ENCODE measurements at places on chromosomes 4 and X.

- no peak for DNase-seq
Measured at GRCh38 chrX:23884427-23885024, 23.2 kb downstream of the APOO start.

GRCh38 chr4:139229534-139230039, 50.4 kb downstream of the MGARP start:
- no peak for DNase-seq

DNA sequence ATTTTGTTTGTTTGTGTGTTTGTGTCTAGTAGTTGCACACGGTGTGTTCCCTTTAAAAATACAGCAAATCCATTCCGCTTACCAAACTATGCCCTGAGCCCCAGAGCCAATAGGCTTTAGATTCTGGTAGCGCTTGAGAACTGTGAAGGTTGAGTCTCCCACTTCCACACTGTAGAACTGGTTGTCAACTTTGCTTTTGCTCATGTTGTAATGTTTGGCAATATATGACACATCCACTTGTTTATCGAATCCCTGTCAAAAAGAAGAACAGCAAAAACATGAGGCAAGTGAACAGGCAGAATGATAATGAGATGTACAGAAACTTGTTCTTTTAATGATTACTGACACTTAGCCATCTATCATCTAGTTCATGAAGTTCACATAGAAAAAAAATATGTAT, 200.6 kb downstream of the MAPK10 start:
- DNase-seq, result no peak

DNA sequence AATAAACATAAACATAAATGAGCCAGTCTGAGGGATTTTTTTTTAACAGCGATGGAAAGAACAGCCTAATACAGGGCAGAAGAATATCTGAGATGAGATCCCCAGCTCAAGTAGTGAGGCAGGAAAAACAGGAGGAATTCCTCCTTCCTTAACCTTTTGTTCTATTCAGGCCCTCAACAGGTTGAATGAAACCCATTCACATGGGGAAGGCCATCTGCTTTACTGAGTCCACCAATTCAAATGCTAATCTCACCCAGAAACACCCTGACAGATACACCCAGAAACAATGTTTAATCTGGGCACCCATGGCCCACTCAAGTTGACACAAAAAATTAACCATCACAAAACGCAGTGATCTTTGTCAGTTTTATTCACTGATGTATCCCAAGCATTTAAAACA, 45.5 kb downstream of the SMIM31 start:
- no peak for DNase-seq

DNA sequence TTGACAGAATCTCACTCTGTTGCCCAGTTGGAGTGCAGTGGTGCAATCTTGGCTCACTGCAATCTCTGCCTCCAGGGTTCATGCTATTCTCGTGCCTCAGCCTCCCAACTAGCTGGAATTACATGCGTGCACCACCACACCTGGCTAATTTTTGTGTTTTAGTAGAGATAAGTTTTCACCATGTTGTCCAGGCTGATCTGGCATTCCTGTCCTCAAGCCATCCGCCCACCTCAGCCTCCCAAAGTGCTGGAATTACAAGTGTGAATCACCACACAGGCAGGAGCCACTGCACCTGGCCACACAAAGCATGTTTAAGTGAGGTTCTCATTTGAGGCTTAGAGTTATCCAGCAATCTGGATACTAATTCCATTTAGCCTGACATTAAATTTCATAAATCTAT, 180.9 kb upstream of the GRID2 start:
- DNase-seq, result no peak

DNA sequence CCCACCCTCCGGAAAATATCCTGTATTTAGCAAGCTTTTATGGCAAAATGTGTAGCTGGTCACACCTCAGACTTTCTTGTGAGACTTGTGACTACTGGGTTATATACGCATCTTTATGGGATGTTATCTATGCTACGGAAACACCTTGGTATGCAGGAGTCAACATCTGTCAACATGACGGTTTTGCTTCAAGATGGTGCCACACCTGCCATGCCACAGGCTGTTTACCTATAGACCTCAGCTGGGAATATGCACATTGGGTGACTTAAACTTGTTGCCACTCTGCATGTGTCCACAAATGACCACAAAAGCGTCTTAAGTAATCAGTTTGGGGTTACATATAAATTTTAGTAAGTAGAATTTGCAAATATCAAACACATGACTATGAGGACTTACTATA, 192.3 kb upstream of the ATP6AP2 start:
- DNase-seq, result no peak

- DNase-seq, result no peak
Measured at GRCh38 chr4:99459546-99460042, 24.5 kb upstream of the ADH7 start.

- no peak for DNase-seq
Measured at GRCh38 chr4:158664806-158665205, 6.9 kb downstream of the C4orf46 start.

GRCh38 chrX:118179161-118179560, 62.6 kb upstream of the KLHL13 start:
- DNase-seq, result no peak

DNA sequence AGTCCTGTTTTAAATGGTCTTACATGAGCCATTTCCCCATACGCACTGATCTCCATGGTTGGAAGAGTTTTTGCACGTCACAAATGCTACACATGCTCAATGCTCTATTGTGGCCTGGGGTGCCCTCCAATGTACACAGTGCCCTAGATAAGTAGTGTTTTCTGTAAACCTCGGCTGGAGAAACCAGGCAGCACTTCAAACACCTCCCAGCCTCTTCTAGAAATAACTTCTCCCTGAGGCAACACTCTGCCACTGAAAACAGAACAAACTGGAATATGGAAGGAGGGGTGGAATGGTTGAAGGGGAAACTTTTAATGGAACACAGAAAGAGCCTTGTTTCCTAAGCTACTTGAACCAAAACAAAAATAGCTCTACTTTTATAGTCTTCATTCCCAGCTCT, 123.9 kb upstream of the CBR4 start:
- no peak for DNase-seq

GRCh38 chr4:17578482-17578891, 1.5 kb downstream of the LAP3 start:
- no peak for DNase-seq

GRCh38 chr4:47469951-47470350, 6.4 kb upstream of the COMMD8 start:
- no peak for DNase-seq

DNA sequence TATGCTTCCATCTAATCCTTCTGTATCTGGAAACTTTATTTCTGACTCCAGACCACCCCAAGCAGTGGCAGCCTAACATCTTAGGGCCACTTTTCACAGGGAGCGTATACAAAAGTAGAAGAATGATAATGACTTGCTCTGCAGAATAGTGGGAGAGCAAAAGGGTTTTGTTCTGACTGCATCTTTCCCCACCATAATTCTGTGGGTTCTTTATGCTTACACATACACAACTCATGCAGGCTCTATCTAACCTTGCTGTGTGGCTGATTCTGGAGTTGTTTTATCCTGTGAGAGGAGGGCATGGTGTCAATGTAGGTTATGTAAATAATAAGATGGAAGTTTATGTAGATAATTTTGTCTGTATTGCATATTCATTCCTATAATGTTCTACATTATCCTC, 42.4 kb upstream of the NDNF start:
- no peak for DNase-seq

- DNase-seq, result peak; percentile 24
Measured at GRCh38 chrX:153968754-153969124, 2.9 kb downstream of the HCFC1 start.

GRCh38 chrX:9370893-9371292, 94.0 kb upstream of the TBL1X start:
- no peak for DNase-seq

GRCh38 chr4:175469514-175469913, 342.6 kb downstream of the GPM6A start:
- no peak for DNase-seq

DNA sequence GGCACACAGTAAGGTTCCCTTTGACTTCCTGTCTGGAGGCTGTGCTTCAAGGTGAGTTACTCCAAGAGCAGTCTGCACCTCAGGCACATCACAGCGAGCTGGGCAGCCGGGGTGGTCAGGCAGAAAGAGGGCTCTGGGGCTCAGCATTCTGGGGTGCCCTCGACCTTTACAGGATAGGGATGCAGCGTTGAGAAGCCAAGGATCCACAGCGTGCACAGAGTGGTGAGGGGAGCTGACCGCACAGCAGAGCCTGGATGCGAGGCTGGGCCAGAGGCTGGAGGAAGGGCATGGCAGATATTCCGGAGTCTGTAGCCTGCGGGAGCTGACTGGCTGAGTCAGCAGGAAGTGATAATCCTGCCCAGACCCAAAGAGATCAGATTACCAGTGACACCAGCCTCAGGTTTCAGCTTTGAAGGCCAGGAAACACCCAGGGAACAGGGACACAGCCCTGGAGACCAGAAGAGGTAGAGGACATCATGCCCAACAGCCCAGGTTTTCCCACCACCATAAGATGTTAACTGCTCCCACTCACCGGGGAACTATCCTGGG, 38.4 kb upstream of the PDLIM3 start:
- no peak for DNase-seq

DNA sequence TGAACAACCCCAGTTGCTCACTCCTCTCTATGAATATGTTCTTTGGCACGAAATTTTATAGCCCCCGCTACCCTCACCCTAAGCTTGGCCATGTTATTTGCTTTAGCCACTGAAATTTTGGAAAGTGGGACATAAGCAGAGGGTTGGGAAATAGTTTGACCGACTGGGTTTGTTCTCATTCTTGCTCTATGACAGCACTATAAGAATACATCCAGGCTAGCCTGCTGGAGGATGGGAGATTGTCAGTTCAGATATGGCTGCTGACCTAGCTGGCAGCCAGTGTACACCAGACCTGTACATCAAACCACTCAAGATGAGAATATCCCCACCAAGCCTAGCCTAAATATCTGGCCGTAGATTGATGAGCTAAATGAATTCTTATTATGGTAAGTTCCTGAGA, 298.1 kb downstream of the PDGFC start:
- no peak for DNase-seq

GRCh38 chr4:182090186-182090585, 153.0 kb upstream of the TENM3 start:
- no peak for DNase-seq

DNA sequence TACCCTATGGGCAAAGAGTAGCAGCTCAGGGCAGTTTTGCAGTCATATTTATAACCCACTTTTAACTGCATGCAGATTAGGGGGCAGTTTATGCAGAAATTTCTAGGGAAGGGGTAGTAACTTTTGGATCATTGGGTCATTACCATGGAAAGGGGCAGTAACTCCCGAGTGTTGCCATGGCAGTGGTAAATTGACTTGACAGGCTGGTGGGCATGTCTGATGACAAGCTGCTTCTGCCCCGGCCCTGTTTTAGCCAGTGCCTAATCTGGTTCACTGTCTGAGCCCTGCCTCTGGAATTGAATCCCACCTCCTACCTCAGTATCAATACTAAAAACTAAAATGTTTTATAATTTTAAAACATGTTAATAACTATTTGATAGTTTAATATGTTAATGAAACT, 362.1 kb upstream of the ATOH1 start:
- no peak for DNase-seq

Data from activated T-cell treated with anti-CD3 and anti-CD28 coated beads for 24 hours (primary cell).